Stimulated activated CD8-positive, alpha-beta memory T cell treated with anti-CD3 and anti-CD28 coated beads, Interleukin-15, amount 100 ng/mL, for 4 hours (primary cell): ENCODE measurements at places on chromosomes 4 and X.

- no peak for DNase-seq
Observed at GRCh38 chrX:148904421-148905111, 404.1 kb downstream of the AFF2 start.

GRCh38 chrX:135086197-135086854, 34.0 kb downstream of the ETDB start:
- DNase-seq: no peak

DNA sequence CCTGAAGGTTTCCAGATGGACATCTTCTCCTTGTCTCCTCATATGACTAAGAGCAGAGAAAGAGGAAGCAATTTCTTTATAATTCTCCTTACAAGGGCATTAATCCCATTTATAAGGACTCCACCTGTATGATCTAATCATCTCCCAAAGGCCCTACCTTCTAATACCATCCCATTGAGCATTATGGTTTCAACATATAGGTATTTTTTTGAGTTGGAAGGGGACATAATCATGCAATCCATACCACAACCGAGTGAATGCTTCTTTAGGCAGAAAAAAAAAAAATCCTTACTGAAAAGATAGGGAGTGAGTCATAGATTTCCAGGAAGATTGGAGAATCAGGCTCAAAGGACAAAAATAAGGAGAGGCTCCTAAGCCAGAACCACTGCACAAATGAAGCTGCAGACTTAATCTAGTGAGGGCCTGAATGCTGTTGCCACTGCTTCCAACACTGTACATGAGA, 312.5 kb upstream of the HS3ST1 start:
- DNase-seq: no peak

DNA sequence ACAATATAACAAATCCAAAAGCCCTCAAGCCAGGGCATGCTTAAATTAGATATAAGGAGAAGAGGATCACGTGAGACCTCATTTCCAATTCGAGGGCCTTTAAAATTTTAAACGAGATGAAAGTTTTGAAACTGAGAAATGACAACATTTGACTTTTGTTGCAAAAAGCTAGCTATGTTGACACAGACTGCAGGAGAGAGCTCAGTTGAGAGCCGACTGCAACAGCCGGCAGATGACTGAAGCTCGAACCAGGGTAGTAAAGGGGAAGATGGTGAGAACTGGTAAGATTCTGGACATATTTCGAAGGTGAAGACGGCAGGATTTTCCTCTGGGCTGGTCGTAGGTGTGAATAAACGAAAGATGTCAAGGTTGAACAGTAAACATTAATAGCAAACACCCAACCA, 773 bp downstream of the PRMT9 start:
- no peak for DNase-seq

DNA sequence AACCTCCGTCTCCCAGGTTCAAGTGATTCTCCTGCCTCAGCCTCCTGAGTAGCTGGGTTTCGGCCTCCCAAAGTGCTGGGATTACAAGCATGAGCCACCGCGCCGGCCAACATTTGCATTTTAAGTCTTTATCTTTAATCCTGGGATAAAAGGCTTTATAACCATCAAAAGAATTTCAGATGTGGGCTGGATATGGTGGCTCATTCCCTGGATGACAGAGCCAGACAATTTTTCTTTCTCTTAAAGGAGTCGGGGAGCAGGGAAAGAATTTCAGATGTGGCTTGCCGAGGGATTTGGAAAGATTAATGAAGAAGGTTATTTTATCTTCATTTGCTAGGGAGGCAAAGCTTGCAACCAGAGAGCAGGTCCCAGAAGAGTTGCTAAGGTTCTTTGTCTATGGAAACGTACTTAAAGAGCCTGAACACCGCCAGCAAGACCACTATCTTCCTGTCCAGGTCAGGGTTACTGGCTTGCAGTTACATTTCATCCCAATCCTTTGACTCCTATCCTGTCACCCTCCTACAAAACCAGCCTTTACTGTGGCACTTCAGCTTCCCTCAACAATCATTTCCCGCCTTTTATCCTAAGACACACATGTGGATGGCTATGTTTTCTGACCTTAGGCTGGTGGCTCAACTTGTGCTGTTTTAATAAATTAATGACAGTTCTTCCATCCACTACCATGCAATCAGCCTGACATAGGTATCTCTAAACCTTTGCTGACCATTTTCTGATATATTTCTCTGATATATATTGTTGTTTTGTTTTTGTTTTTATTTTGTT, 3.9 kb upstream of the KLHL8 start:
- DNase-seq: no peak
